ENCODE measurements at places on chromosomes 12 and 14. TPM values are rescaled to one million over a fixed set of nuclear protein-coding genes. Genes with fewer than 3 reads are reported as not detected.

Gene RIPK3
- total RNA-seq, result 6.3 TPM

Gene KCNC2
- total RNA-seq, result not detected

Gene MAP3K9
- total RNA-seq, result 6.2 TPM

GRCh38 chr14:49918706-49919105, 25.8 kb downstream of the ARF6 start:
- H3K27me3 ChIP-seq, result no peaks in the 10 kb centered on the region
- no peak for DNase-seq
- no peak overlapping the region for H3K27ac ChIP-seq
- H3K36me3 ChIP-seq, result no peaks in the 10 kb centered on the region
- peaks cover 28% of the 10 kb centered on the region for H3K4me1 ChIP-seq

DNA sequence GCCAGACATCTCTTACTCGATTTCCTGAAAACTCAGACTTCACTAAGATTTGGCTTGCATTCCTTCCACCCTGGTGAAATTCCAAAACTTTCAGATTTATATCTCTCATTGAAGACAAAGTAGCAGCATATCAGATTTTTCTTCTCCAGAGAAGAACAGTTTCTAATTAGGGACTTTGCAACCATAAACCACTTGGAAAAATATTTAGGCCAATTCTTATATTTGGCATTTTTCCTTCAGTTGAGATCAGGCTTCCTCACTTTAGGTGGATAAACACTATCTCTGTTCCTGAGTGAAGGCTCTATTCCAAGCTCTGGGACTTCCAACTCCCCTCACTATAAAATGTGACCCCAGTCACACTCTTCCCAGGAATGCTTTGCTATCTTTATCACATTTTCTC, 1434.3 kb upstream of the FLRT2 start:
- H3K4me3 ChIP-seq, result no peak overlapping the region
- H3K27ac ChIP-seq, result no peak overlapping the region
- H3K36me3 ChIP-seq, result no peaks in the 10 kb centered on the region
- no peaks in the 10 kb centered on the region for H3K27me3 ChIP-seq

DNA sequence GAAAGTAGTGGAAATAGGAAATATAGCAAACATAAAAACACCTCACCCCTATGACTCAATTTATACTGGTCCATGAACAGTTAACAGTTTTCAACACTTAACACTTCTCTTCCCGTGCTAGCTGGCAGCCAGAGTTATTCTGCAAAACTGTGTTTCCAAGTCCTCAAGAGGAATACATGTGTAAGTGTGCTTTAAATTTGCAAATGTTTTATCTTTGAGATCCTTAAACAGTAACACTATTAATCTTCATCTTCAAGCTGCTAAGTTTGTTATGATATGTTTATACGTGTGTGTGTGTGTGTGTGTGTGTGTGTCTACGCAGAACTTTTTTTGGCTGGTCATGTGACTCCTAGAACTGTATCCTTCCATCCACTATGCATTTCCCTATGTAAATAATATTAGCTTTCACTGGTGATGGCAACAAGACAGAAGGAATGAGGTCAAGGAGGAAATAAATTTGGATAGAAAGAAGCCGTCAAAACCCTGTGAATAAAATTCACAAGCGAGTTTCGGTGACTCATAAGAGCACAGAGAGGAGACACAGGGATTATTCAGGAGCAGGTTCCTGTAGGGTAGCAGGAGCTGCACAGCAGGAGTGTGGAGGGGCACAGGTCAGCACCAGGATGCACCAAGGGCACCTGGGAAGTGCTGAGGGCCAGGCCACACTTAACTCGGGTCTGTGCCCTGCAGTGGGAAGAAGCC, 105.9 kb upstream of the ETV6 start:
- H3K27ac ChIP-seq, result peak overlapping the region; percentile 23
- H3K4me3 ChIP-seq, result no peak overlapping the region
- DNase-seq, result no peak
- H3K4me1 ChIP-seq, result peaks cover 43% of the 10 kb centered on the region
- H3K36me3 ChIP-seq, result no peaks in the 10 kb centered on the region
- no peaks in the 10 kb centered on the region for H3K27me3 ChIP-seq

DNA sequence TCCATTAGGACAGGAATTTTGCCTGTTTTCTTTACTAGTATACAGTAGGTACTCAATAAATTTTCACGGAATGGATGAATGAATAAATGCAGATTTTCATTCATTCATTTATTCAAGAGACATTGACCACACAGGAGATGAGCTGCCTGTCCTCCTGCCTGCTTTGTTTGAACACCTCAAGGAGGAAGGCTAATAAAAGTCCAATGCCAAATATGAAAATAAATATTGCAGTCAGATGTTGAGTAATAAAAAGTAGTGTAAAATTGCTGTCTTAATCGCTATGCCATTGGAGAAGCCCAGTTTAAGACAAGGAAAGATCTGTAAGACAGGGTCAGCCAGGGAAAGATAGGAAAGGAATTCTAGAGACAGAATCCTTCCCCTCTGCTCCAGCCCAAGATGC, 47.4 kb downstream of the DYRK2 start:
- no peak overlapping the region for H3K4me3 ChIP-seq
- H3K27ac ChIP-seq, result no peak overlapping the region
- peaks cover 61% of the 10 kb centered on the region for H3K4me1 ChIP-seq
- no peaks in the 10 kb centered on the region for H3K27me3 ChIP-seq
- DNase-seq, result no peak
- peaks cover 10% of the 10 kb centered on the region for H3K36me3 ChIP-seq

GRCh38 chr12:130796985-130797686, 41.9 kb downstream of the STX2 start:
- peaks cover 8% of the 10 kb centered on the region for H3K4me1 ChIP-seq
- H3K27ac ChIP-seq, result peak overlapping the region; percentile 91
- H3K27me3 ChIP-seq, result no peaks in the 10 kb centered on the region
- H3K36me3 ChIP-seq, result peaks cover 11% of the 10 kb centered on the region

- no peak for DNase-seq
- H3K4me3 ChIP-seq, result no peak overlapping the region
- H3K27me3 ChIP-seq, result peaks cover 50% of the 10 kb centered on the region
- no peaks in the 10 kb centered on the region for H3K36me3 ChIP-seq
- H3K27ac ChIP-seq, result no peak overlapping the region
- H3K4me1 ChIP-seq, result peaks cover 11% of the 10 kb centered on the region
Observed at GRCh38 chr12:30823764-30824163, 69.0 kb upstream of the CAPRIN2 start.

DNA sequence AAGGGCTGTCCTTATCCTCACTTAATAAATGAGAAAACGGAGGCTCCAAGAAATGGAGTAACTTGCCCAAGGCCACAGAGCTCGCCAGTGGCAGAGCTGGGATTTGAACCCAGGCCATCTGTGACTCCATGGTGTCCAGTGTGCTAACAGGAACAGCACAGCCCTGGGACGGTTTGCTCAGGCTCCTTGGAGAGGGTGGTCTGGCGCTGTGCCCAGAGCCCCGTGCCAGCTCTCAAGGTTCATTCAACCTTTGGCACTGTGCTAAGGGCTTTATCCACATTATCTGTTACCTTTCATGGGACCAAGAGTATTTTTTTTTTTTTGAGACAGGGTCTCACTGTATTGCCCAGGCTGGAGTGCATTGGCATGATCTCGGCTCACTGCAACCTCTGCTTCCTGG, 8.1 kb downstream of the DAO start:
- H3K4me3 ChIP-seq, result no peak overlapping the region
- DNase-seq, result no peak

- H3K27me3 ChIP-seq, result no peaks in the 10 kb centered on the region
- peaks cover 9% of the 10 kb centered on the region for H3K4me1 ChIP-seq
- peaks cover 11% of the 10 kb centered on the region for H3K36me3 ChIP-seq
- no peak overlapping the region for H3K27ac ChIP-seq
- H3K4me3 ChIP-seq, result no peak overlapping the region
Observed at GRCh38 chr12:89733579-89734201, 25.1 kb upstream of the ATP2B1 start.

DNA sequence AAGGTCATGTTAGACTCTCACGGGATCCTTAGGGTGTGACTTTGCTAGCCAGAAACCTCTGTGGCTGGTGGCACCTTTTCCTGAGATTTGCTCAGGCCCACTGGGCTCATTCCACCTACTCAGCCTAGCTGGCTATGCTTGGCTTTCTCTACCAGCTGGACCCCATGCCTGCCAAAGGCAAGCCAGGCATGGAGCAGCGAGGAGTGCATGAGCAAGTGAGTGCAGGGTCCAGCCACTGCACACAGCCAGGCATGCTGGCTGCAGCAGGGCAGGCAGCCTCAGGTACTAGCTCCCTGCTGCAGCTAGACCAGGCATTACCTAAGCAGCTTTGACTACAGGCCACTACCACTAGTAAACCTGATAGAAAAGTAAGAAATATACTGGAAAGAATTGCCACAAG, 29.7 kb upstream of the PAPLN start:
- H3K36me3 ChIP-seq, result peaks cover 27% of the 10 kb centered on the region
- no peak overlapping the region for H3K4me3 ChIP-seq
- H3K4me1 ChIP-seq, result no peaks in the 10 kb centered on the region
- no peak for DNase-seq
- H3K27me3 ChIP-seq, result no peaks in the 10 kb centered on the region

DNA sequence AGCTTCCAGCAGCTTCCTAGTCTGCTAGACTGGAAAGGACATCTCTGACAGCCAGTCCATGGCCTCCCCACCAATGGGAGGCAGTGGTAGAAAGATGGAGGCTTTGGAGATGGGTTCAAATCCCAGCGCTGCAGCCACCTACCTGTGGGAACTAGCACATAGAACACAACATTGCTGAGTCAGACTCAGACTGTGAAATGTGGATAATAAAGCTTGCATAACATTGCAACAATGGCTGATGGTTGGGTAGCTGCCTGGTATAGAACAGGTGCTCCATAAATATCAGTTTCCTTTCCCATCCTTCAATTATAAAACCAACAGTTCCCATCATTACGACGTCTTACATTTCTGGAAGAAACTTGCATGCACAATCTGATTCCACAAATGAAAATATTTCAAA, 94.6 kb downstream of the SLC8A3 start:
- no peak overlapping the region for H3K4me3 ChIP-seq
- no peak overlapping the region for H3K27ac ChIP-seq
- no peak for DNase-seq
- no peaks in the 10 kb centered on the region for H3K36me3 ChIP-seq
- H3K4me1 ChIP-seq, result no peaks in the 10 kb centered on the region
- peaks cover 35% of the 10 kb centered on the region for H3K27me3 ChIP-seq

GRCh38 chr12:89160716-89161123, 191.6 kb downstream of the DUSP6 start:
- no peaks in the 10 kb centered on the region for H3K36me3 ChIP-seq
- no peak overlapping the region for H3K4me3 ChIP-seq
- no peak overlapping the region for H3K27ac ChIP-seq
- peaks cover 18% of the 10 kb centered on the region for H3K4me1 ChIP-seq
- peaks cover 3% of the 10 kb centered on the region for H3K27me3 ChIP-seq
- DNase-seq, result no peak

GRCh38 chr14:77088219-77088618, 9.8 kb upstream of the CIPC start:
- peaks cover 8% of the 10 kb centered on the region for H3K36me3 ChIP-seq
- H3K27me3 ChIP-seq, result peaks cover 2% of the 10 kb centered on the region
- peaks cover 13% of the 10 kb centered on the region for H3K4me1 ChIP-seq
- H3K27ac ChIP-seq, result no peak overlapping the region

- H3K4me3 ChIP-seq, result no peak overlapping the region
- H3K36me3 ChIP-seq, result peaks cover 40% of the 10 kb centered on the region
- no peak overlapping the region for H3K27ac ChIP-seq
- H3K27me3 ChIP-seq, result no peaks in the 10 kb centered on the region
Observed at GRCh38 chr12:69595689-69596088, 10.4 kb downstream of the CCT2 start.

- no peak for DNase-seq
- H3K4me3 ChIP-seq, result no peak overlapping the region
- no peaks in the 10 kb centered on the region for H3K27me3 ChIP-seq
Observed at GRCh38 chr12:75317784-75318183, 12.3 kb downstream of the CAPS2 start.

GRCh38 chr12:29599381-29599780, 101.9 kb upstream of the OVCH1 start:
- no peaks in the 10 kb centered on the region for H3K4me1 ChIP-seq
- H3K36me3 ChIP-seq, result no peaks in the 10 kb centered on the region
- peaks cover 15% of the 10 kb centered on the region for H3K27me3 ChIP-seq
- H3K27ac ChIP-seq, result no peak overlapping the region
- no peak overlapping the region for H3K4me3 ChIP-seq
- no peak for DNase-seq

DNA sequence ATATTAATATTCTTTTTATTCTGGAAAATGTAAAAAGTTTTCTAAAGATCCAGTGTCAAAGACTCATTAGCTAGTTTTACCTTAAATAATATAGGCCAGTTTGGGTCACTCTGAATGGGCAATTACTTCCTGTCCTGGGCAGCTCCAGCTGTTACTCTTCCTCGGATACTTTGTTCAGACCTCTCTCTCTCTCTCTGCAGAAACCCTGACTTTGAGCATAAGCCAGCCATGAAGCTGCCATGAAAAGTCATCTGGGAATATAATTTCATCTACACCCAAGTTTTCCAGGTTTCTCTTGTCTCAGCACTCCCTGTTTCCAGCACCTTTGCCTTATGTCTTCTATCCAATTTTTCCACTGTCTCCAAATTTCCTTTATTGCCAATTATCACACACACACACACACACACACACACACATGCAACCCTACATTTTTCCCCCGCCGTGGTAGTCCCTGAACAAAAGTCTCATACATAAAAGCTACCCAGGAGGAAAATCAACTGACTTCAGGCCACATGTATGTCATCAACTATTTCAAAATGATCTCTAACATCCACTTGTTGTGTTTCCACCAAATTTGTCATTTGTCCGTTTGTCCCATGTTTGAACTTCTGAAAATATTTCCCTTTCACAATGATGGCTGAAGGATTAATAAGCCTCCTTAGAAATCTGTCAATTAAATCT, 318.1 kb downstream of the SSPN start:
- no peak overlapping the region for H3K4me3 ChIP-seq
- no peaks in the 10 kb centered on the region for H3K4me1 ChIP-seq
- peaks cover 11% of the 10 kb centered on the region for H3K36me3 ChIP-seq
- no peaks in the 10 kb centered on the region for H3K27me3 ChIP-seq
- no peak for DNase-seq

GRCh38 chr12:67697967-67698366, 49.4 kb downstream of the DYRK2 start:
- peaks cover 58% of the 10 kb centered on the region for H3K4me1 ChIP-seq
- H3K27me3 ChIP-seq, result no peaks in the 10 kb centered on the region
- H3K36me3 ChIP-seq, result peaks cover 11% of the 10 kb centered on the region

DNA sequence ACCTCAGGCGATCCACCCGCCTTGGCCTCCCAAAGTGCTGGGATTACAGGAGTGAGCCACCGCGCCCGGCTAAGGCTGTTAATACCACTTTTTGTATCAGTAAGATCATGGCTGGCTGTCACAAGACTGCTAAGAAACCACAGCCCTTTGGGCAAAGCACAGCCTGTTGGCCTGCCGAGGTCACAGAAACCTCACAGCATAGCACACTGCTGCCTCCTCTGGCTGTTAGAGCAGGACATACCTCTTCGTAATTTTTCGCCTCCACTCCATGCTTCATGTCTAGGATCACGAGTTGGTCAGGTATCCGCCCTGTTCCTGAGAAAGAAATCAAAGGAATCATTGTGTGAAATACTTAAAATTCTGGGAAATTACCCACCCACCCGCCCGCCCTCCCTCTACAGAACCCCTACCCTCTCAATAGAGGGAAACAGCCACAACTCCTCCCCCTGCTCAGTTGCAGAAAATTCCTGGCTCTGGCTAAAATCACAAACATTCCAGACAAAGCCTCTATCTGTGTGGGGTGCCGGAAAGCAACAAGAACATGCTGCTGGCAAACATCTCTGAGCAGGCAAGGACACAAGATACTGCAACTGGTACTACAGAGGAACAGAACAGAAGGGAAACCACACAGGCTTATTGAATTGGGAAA, 20.7 kb upstream of the NEK9 start:
- no peak overlapping the region for H3K4me3 ChIP-seq
- no peaks in the 10 kb centered on the region for H3K27me3 ChIP-seq
- H3K27ac ChIP-seq, result no peak overlapping the region
- no peak for DNase-seq
- peaks cover 44% of the 10 kb centered on the region for H3K4me1 ChIP-seq

All from activated naive CD8-positive, alpha-beta T cell treated with anti-CD3 and anti-CD28 coated beads for 36 hours (primary cell).